Ureter (tissue), 1 donor: ENCODE measurements at places on chromosomes 12 and 14. TPM values are rescaled to one million over a fixed set of nuclear protein-coding genes. Genes with fewer than 3 reads are reported as not detected.

Gene UNG
- 25.1 TPM for total RNA-seq

Gene ASCL1
- not detected for total RNA-seq

Gene VPS29
- 120 TPM for total RNA-seq

Gene SMOC1
- total RNA-seq, result 23.3 TPM

Gene LLPH
- 27.6 TPM for total RNA-seq

Gene KERA
- total RNA-seq, result not detected

Gene FOXJ2
- 21.1 TPM for total RNA-seq

Gene CAMKK2
- total RNA-seq, result 38.8 TPM

Gene ANKRD33
- total RNA-seq, result not detected

Gene DPPA3
- total RNA-seq, result not detected

Gene CEP170B
- 42.2 TPM for total RNA-seq

Gene CLEC7A
- 9.0 TPM for total RNA-seq

Gene ADAMTS20
- not detected for total RNA-seq

Gene ALDH2
- total RNA-seq, result 66.9 TPM

Gene SYT10
- 0.16 TPM for total RNA-seq

Gene MYF5
- total RNA-seq, result not detected

Gene KRT5
- total RNA-seq, result 388 TPM

Gene ORAI1
- total RNA-seq, result 13.6 TPM

Gene CLEC1B
- total RNA-seq, result not detected

Gene KCNK13
- total RNA-seq, result 0.39 TPM

Gene CD9
- 427 TPM for total RNA-seq

Gene GPR135
- total RNA-seq, result 6.5 TPM

Gene HIP1R
- 77.4 TPM for total RNA-seq

Gene CLEC2B
- total RNA-seq, result 8.7 TPM

Gene GYS2
- 0.16 TPM for total RNA-seq

Gene RTL1
- total RNA-seq, result not detected

Gene LRRC43
- total RNA-seq, result 0.86 TPM

Gene IAPP
- total RNA-seq, result not detected

Gene PLBD1
- total RNA-seq, result 85.4 TPM

Gene ACSM4
- total RNA-seq, result not detected

Gene PIK3C2G
- total RNA-seq, result 1.4 TPM

Gene ZNF641
- total RNA-seq, result 35.3 TPM

Gene TBC1D30
- 24.2 TPM for total RNA-seq

Gene MAX
- 109 TPM for total RNA-seq

Gene RHOJ
- 20.6 TPM for total RNA-seq

Gene KRT83
- total RNA-seq, result not detected

Gene SCNN1A
- 63.8 TPM for total RNA-seq

Gene B3GNT4
- total RNA-seq, result not detected

Gene SIX6
- total RNA-seq, result not detected

Gene FRMD6
- 112 TPM for total RNA-seq

Gene SIRT4
- not detected for total RNA-seq

Gene ADCY4
- total RNA-seq, result 61.7 TPM

Gene NANOG
- 2.5 TPM for total RNA-seq

Gene ABCD2
- 4.6 TPM for total RNA-seq

Gene ALDH6A1
- 31.7 TPM for total RNA-seq

Gene TMTC1
- 48.3 TPM for total RNA-seq

Gene CLEC12A
- total RNA-seq, result 2.3 TPM

Gene ARMH4
- total RNA-seq, result 2.9 TPM

Gene CLEC14A
- 18.6 TPM for total RNA-seq

Gene AKAP5
- 0.96 TPM for total RNA-seq

Gene CLEC4A
- total RNA-seq, result 2.1 TPM

Gene TXNDC16
- 4.0 TPM for total RNA-seq
